ENCODE measurements at places on chromosomes 2 and 18. TPM values are rescaled to one million over a fixed set of nuclear protein-coding genes. Genes with fewer than 3 reads are reported as not detected.
A peak's percentile ranks its signal among the peaks of the same experiment; 100 is the strongest.

Gene SLC25A12
- 10.8 TPM for total RNA-seq

GRCh38 chr18:58335821-58336220 lies 291.8 kb downstream of the NEDD4L start:
- H3K27me3 ChIP-seq: no peaks in the 10 kb centered on the region
- DNase-seq: no peak
- no peak overlapping the region for H3K4me3 ChIP-seq
- peaks cover 28% of the 10 kb centered on the region for H3K36me3 ChIP-seq
- H3K27ac ChIP-seq: no peak overlapping the region
- peaks cover 5% of the 10 kb centered on the region for H3K4me1 ChIP-seq

GRCh38 chr2:238528953-238529781 lies 102.4 kb downstream of the ASB1 start:
- H3K36me3 ChIP-seq: peaks cover 31% of the 10 kb centered on the region
- DNase-seq: no peak
- H3K27me3 ChIP-seq: no peaks in the 10 kb centered on the region
- no peaks in the 10 kb centered on the region for H3K4me1 ChIP-seq
- no peak overlapping the region for H3K27ac ChIP-seq

Gene ZSWIM2
- total RNA-seq: not detected

DNA sequence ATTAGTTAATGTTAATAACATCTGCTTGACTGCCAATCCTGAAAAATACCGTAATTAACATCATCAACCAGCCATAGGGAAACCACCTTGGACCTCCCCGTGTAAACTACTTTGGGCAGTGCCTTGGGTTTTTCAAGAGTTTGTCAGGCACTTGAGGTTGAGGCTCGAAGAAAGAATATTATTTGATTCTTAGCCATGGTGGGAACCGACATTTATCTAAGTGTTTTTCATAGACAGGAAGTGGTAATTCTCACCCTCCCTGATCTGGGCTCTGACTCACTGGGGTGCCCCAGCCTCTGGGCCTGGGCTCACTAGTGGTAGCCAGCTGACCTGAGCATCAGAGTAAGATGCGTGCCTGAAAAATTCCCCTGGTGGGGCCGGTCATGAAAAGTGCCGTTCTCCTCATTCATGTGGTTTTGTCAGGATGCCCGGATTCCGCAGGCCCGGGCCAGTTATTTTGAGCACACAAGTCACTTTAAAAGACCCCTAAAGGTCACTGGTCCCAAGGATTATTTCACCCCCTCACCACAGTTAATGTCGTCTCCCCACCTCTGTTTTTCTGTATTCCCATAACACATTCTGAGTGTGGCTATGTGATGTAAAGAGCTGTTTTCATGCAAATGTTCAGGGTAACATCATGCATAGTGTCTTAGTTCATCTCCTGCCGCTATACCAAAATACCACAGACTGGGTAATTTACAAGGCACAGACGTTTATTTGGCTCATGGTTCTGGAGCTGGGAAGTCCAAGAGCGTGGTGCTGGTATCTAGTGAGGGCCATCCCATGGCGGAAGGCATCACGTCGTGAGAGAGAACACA lies 21.6 kb upstream of the SPATA3 start:
- H3K36me3 ChIP-seq: no peaks in the 10 kb centered on the region
- no peaks in the 10 kb centered on the region for H3K27me3 ChIP-seq
- no peak for DNase-seq
- no peaks in the 10 kb centered on the region for H3K4me1 ChIP-seq
- H3K4me3 ChIP-seq: no peak overlapping the region

- H3K4me1 ChIP-seq: no peaks in the 10 kb centered on the region
- H3K27me3 ChIP-seq: peaks cover 38% of the 10 kb centered on the region
- H3K4me3 ChIP-seq: peak overlapping the region; percentile 64
- peaks cover 9% of the 10 kb centered on the region for H3K36me3 ChIP-seq
These were observed 9.1 kb downstream of the ALPP start for GRCh38 chr2:232387451-232388171.

Gene BOK
- 33.9 TPM for total RNA-seq

GRCh38 chr2:207143215-207144172 lies 22.3 kb downstream of the KLF7 start:
- no peak overlapping the region for H3K27ac ChIP-seq
- no peaks in the 10 kb centered on the region for H3K27me3 ChIP-seq
- peaks cover 17% of the 10 kb centered on the region for H3K4me1 ChIP-seq
- peak; percentile 34 for DNase-seq
- no peak overlapping the region for H3K4me3 ChIP-seq
- H3K36me3 ChIP-seq: peaks cover 22% of the 10 kb centered on the region

Gene NEU2
- total RNA-seq: not detected

GRCh38 chr2:109525836-109526235 lies 87.9 kb downstream of the SEPTIN10 start:
- H3K4me1 ChIP-seq: no peaks in the 10 kb centered on the region
- DNase-seq: no peak
- H3K4me3 ChIP-seq: no peak overlapping the region

DNA sequence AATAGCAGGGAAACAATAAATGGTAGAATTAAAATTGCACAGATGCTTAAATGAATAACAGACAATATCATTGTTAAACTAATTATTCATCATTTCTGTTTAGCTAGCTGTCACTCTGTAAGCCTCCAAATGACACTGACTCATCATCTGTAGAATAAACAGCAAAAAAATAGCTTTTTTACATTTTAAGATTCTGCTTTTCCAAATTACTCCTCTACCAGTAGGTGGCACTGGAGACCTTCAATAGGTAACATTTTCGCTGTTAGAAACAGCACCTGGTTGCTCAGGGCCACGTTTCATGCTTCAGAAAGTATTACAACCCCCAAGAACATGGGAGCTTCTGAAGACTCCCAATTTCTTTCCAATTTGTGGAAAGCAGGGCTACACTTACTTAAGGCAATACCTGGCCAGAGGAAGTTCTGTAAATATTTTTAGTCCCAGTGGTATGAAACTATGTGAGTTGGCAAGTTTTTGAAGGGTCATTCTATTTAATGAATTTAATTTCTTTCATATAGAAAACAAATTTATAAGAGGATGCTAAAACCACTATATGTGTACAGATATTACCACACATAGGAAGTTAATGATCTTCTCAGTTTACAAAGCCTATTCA lies 45.4 kb downstream of the TTN start:
- no peak overlapping the region for H3K27ac ChIP-seq
- DNase-seq: no peak
- no peak overlapping the region for H3K4me3 ChIP-seq
- H3K27me3 ChIP-seq: no peaks in the 10 kb centered on the region
- no peaks in the 10 kb centered on the region for H3K36me3 ChIP-seq

- peaks cover 13% of the 10 kb centered on the region for H3K36me3 ChIP-seq
- no peak for DNase-seq
- H3K4me1 ChIP-seq: no peaks in the 10 kb centered on the region
These were observed 280.9 kb downstream of the PTPRM start for GRCh38 chr18:7848054-7848412.

DNA sequence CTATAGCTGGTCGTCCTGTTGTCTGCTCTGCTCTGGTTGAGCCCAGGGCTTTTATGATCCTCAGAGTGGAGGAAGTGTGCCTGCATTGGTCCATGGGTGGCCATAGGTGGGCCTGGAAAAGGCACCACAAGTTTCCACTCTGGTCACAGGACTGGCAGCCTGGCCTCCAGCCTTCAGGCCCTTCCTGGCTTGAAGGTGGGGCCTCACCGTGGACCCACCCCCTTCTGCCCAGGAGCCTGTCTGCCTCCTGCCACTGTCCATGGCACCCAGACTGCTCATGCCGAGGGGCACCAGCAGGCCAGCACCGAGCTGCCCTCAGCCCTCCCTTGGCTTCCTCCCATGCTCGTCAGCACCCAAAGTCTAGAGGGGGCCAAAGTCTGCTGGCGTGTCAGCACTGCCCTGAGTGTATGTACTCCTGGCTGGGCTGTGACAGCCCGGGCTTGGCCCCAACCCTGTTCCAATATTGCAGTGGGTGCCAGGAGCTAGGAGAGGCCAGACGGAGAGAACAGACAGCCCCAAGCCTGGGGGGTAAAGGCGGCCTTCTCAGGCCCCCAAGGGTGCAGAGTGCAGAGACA lies 529.4 kb downstream of the DCC start:
- no peak for DNase-seq
- no peak overlapping the region for H3K4me3 ChIP-seq
- H3K27me3 ChIP-seq: no peaks in the 10 kb centered on the region
- H3K27ac ChIP-seq: no peak overlapping the region
- H3K36me3 ChIP-seq: no peaks in the 10 kb centered on the region
- H3K4me1 ChIP-seq: no peaks in the 10 kb centered on the region

DNA sequence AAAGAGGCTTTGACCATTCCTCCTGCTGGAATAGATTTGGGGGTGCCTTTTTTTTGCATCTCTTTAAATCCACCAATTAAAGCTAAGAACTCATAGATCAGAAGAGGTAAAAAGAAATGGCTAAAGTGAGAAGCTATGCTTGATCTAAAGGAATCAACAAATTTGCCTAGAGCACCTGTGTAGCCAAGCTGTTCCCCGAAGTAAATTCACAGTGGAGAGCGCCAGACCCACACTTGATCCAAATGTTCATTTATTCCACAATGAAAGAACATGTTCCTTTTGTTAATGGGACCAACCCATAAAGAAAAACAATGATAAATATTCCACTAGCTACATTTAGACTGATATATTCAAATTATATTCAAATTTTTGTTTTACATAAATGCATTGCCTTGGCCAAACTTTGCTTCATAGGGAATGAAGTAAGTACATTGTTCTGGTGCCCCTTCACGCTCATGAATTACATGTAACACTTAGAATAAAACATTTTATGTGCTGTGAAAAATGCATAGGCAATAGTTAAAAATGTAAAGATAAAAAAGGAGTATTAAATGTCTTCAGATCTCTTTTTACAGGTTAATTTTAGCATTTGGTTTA lies 167.4 kb downstream of the PKP4 start:
- H3K27me3 ChIP-seq: no peaks in the 10 kb centered on the region
- no peak for DNase-seq
- H3K27ac ChIP-seq: no peak overlapping the region
- peaks cover 17% of the 10 kb centered on the region for H3K36me3 ChIP-seq
- no peak overlapping the region for H3K4me3 ChIP-seq

Gene GCG
- not detected for total RNA-seq

Gene FRZB
- total RNA-seq: 1.1 TPM

GRCh38 chr2:7060156-7060555 lies 142.9 kb downstream of the RNF144A start:
- peaks cover 12% of the 10 kb centered on the region for H3K36me3 ChIP-seq
- H3K27me3 ChIP-seq: no peaks in the 10 kb centered on the region
- no peak for DNase-seq

Gene COL6A3
- total RNA-seq: 0.66 TPM

- peaks cover 5% of the 10 kb centered on the region for H3K4me1 ChIP-seq
- H3K36me3 ChIP-seq: no peaks in the 10 kb centered on the region
- no peak overlapping the region for H3K4me3 ChIP-seq
- no peaks in the 10 kb centered on the region for H3K27me3 ChIP-seq
These were observed 226.8 kb upstream of the CHST9 start for GRCh38 chr18:27411911-27412310.

GRCh38 chr2:42917425-42917927 lies 125.1 kb upstream of the HAAO start:
- no peak overlapping the region for H3K4me3 ChIP-seq
- no peak for DNase-seq
- H3K27me3 ChIP-seq: no peaks in the 10 kb centered on the region
- H3K27ac ChIP-seq: no peak overlapping the region

DNA sequence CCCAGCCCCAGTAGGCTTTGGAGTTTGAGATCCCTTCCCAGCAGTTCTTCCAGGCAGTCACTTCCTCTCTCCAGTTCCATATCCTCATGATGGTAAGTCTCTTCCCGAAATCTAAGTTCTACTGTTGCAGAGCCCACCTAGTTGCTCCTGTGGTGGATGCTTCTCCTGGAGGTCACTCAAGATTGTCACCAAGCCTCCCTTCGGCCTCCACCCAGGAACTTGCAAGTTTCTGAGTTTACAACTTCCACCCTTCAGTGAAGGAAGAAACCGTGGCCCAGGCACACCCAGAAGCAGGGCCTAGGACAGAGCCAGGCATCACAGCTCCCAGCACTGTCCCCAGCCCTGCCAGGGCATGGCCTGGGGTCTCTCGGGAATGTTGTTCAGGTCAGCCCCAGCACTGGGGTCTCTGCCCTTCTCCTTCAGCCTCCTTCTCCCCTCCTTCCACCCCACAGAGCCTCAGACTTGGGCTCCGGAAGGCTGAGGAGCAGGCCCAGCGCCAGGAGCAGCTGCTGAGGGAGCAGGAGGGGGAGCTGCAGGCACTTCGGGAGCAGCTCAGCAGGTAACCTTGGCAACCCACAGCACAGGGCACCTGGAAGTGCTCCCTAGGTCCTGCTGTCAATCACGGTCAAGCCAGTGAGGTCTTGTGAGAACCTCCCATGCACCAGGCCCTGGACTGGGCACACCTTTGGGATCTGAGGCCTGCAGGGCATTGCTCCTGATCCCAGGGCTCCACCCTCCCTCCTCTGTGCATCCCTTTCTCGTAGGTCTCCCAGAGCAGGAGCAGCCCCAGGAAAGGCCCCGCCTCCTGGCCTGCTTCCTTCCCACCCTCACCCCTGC lies 7.1 kb downstream of the RUFY4 start:
- peak; percentile 72 for DNase-seq
- no peaks in the 10 kb centered on the region for H3K27me3 ChIP-seq
- H3K4me1 ChIP-seq: no peaks in the 10 kb centered on the region
- no peaks in the 10 kb centered on the region for H3K36me3 ChIP-seq

Gene CHRND
- not detected for total RNA-seq

Gene DPYSL5
- total RNA-seq: 6.9 TPM

DNA sequence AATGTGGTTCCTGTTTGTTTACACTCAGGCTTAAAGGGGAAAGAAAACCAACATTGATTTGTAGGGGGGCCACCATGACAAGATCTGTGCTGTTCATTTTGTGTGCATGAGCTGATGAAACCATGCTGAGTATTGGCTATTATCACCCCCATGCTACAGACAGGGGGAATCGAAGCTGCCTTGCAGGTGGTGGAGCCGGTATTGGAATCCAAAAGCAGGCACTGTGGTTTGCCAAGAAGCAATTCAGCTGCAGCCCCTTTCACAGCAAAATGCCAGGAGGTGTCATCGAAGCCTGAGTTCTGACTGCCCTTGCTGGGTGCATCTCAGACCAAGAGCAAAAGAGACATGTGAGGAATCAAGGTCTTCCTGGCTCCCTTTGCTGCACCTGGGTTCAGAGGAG lies 221.9 kb downstream of the UXS1 start:
- no peaks in the 10 kb centered on the region for H3K36me3 ChIP-seq
- H3K27me3 ChIP-seq: no peaks in the 10 kb centered on the region
- no peaks in the 10 kb centered on the region for H3K4me1 ChIP-seq
- no peak for DNase-seq

Gene PIEZO2
- 3.9 TPM for total RNA-seq

GRCh38 chr2:54568876-54569321 lies 112.8 kb downstream of the SPTBN1 start:
- no peak for DNase-seq
- no peak overlapping the region for H3K4me3 ChIP-seq
- H3K27ac ChIP-seq: no peak overlapping the region
- H3K4me1 ChIP-seq: peaks cover 14% of the 10 kb centered on the region
- H3K27me3 ChIP-seq: no peaks in the 10 kb centered on the region
- peaks cover 23% of the 10 kb centered on the region for H3K36me3 ChIP-seq

DNA sequence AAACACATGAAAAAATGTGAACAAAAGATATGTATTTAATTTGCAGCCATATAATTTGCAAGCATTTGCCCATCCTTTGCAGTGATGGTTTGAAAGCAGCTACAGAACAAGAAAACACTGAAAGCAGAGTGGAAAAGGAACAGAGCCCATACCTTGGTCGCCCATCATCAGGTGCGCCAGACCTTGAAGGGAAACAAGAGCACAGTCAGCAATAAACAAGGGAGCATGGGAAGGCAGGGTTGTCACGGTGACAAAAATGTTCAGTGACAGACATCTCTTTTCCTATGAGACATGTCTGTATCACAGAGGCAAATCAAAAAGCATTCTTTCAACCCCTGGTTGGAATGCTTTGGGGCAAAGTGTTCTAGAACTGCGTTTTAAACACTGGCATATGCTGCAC lies 109.4 kb downstream of the NRXN1 start:
- no peaks in the 10 kb centered on the region for H3K4me1 ChIP-seq
- H3K27ac ChIP-seq: no peak overlapping the region
- H3K27me3 ChIP-seq: no peaks in the 10 kb centered on the region
- no peaks in the 10 kb centered on the region for H3K36me3 ChIP-seq

Measured in H9 (cell line).